ENCODE measurements at places on chromosomes 3 and 15.

DNA sequence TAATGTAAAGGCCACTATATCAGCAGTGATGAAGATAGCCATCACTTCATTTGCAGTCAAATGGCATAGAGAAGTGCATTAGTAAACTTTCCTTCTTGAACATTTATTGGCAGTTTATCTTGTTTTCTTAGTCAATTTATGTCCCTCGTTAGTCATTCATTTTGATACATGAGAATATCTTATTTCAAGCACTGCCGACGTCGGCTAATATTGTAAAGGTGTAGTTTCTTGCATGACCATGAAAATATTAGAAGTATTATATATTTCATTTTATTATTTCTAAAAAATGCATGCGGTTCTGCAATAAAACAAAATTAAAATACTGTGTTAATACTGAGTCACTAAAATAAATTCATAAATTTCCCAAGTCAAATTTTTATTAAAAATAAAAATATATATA is 751.6 kb upstream of the ROBO1 start:
- DNase-seq: no peak

GRCh38 chr3:20141316-20141715 is 44.7 kb downstream of the SGO1 start:
- DNase-seq: no peak

- no peak for DNase-seq
These were observed 157.8 kb downstream of the ADAMTS17 start for GRCh38 chr15:100183921-100184495.

DNA sequence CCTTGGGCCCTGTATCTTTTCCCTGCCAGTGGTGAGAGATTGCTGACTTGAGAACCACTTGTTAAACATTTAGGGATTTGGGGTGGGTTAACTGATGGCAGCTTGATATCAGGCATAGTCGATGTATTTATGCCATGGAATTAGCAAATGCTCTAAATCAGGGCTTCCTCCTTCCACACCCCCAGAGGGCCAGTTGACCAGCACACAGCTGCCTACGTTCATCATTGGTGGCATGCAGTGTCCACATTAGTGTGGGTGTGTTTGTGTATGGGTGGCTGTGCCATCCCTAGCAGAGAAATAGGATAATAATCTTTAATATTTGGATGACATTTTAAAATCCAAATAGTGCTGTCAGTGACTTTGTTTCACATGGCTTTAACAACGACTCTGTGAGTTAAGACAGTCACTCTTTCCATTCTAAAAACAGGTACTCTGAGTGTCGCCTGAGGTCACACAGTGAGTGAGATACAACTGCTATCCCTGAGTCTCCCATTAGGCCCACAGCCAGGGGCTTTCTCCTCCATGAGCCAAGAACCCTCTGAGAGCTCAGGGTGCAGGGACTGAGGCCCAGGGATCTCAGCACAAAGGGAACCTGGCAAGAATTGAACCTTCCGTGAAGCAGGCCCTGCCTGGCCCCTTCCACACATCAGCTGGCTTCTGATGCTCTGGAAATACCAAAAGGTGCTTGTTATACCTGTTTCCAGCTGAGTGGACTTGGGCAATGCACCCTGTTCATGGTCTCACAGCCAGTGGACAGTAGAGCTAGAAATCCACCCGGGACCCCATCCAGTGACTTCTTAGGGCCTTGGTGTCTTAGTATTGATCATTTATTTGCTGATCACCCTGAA is 4.3 kb upstream of the LTF start:
- DNase-seq: no peak

- DNase-seq: no peak
These were observed 31.8 kb downstream of the SLC7A14 start for GRCh38 chr3:170553788-170554757.

DNA sequence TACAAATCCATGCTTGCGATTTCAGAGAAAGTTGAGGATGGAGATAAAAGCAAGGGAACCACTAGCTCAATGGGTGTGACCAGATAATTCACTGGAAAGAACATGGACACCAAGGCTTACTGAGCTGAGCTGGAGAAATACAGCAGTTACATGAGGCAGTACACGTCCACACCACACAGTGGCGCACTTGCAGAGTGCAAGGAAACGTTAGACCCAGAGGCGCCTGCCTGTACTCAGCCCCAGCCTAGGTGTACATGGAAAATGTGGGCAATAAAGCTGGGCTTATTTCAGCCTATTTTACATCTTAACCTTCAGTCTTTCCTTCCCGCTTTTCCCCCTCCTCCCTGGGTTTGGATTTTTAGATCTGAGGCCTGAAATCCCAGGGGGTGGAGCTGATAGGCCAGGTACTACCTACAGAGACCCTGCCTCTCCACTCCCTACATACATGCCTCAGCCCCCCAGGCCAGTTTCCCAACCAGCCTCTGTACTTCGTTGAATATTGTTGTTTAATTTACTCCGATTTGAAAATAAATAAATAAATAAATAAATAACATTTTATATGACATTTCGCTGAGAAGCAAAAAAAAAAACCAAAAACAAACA is 60.1 kb downstream of the PCOLCE2 start:
- peak; percentile 87 for DNase-seq

GRCh38 chr15:76901965-76902364 is 3.2 kb downstream of the SCAPER start:
- no peak for DNase-seq

Data from suprapubic skin (tissue), 4 donors.